ENCODE measurements at places on chromosomes 1 and 21. TPM values are rescaled to one million over a fixed set of nuclear protein-coding genes. Genes with fewer than 3 reads are reported as not detected.

The TMIGD3 gene
- total RNA-seq = not detected

The OLFML3 gene
- 0.51 TPM for total RNA-seq

The CD1E gene
- not detected for total RNA-seq

The ZNF593OS gene
- not detected for total RNA-seq

The LAMC2 gene
- total RNA-seq = not detected

The RGS13 gene
- not detected for total RNA-seq

The CACNA1S gene
- not detected for total RNA-seq

All from naive thymus-derived CD4-positive, alpha-beta T cell (primary cell).